Right ventricle myocardium inferior (tissue), 1 donor: ENCODE measurements at places on chromosomes 11 and 22. TPM values are rescaled to one million over a fixed set of nuclear protein-coding genes. Genes with fewer than 3 reads are reported as not detected.

The ARHGAP8 gene
- 0.16 TPM for total RNA-seq

- DNase-seq: no peak
Observed at GRCh38 chr22:26320447-26320846, 108.6 kb upstream of the ASPHD2 start.

The C22orf31 gene
- not detected for total RNA-seq

DNA sequence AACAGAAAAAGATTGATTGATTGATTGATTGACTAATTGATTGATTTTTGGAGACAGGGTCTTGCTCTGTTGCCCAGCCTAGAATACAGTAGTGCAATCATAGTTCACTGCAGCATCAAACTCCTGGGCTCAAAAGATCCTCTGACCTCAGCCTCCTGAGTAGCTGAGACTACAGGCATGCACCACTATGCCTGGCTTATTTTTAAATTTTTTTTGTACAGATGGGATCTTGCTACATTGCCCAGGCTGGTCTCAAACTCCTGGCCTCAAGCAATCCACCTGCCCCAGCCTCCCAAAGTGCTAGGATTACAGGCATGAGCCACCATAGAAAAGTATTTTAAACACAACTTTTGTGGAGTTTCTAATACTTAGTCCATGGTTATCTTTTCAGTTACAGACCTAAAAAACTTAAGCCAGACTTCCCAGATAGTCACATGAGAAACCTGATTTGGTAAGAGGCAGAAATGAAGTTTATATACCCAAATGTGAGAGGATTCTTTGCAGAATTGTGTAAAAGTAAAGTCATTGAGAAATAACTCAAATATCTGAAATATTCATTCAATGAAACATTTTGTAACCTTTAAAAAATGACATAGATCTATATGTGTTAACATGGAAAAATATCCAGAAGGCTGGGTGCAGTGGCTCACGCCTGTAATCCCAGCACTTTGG lies 186.5 kb downstream of the SWAP70 start:
- no peak for DNase-seq

- DNase-seq: no peak
Observed at GRCh38 chr22:35752863-35753189, 35.2 kb downstream of the APOL5 start.

GRCh38 chr11:96241331-96241841 lies 101.6 kb downstream of the MAML2 start:
- DNase-seq: no peak

- no peak for DNase-seq
Observed at GRCh38 chr11:19790831-19791552, 78.4 kb downstream of the NAV2 start.
